ENCODE measurements at places on chromosomes 3 and 15.

GRCh38 chr15:82944821-82945220, 7.7 kb downstream of the HOMER2 start:
- DNase-seq, result no peak

- DNase-seq, result no peak
Observed at GRCh38 chr3:25396686-25397085, 31.4 kb upstream of the RARB start.

GRCh38 chr3:30467596-30468238, 138.7 kb upstream of the TGFBR2 start:
- DNase-seq, result no peak

- DNase-seq, result no peak
Observed at GRCh38 chr3:27927882-27928281, 205.8 kb upstream of the EOMES start.

DNA sequence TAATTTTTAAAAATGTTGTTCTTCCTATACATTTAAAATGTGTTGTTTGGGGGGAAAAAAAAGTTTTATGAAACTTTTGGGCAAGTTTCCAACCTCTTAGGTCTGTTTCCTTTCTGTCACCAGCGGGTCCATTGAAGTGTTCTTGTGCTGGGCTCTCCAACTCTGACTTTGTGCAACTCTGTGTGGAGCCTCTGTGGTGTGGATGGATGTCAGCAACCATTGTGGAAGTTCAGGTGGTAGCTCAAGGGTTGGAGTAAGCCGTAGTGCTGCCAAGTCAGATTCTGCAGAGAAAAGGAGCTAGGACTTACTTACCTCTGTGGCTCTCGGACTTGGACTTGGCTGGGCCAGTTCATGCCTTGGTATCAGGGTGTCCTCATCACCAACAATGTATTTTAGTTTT, 22.4 kb downstream of the ARID3B start:
- DNase-seq, result no peak

DNA sequence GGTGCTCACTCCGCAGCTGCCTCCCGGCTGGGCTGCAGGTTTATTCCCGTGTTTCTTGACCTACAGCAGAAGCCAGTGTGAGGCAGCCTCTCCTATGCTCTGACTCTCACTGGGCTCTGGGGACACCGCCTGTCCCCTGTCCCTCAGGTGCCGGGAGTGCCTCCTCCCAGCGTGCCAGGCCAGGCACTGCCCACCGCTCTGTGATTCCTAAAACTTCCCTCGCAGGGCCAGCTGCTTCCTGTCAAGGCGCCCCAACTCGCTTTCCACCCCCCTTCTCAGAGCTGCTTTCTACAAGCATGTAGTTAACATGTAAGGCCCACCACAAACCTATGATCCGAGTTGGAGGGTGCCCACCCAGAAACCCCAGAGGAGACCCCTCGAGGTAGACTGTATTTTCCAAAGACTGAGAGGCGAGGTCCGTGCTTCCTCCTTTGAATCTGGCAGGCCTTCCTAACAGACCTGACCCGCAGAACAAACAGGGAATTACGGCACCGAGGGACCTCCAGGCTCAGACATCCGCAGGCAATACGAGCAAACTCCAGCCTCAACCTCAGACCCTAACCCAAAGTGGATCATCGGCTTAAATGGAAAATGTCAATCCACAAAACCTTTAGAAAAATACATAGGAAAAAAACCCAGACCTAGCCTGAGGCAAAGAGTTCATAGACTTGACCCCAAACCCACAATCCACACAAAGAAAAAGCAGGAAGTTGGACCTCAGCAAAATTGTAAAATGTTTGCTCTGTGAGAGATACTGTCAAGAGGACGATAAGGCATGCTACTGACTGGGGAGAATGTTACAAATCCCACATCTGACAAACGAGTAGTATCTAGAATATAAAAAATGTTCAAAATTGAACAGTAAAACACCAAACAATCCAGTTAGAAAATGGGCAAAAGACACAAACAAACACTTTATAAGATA, 121.3 kb upstream of the IQSEC1 start:
- no peak for DNase-seq

GRCh38 chr3:126356373-126357264, 589 bp downstream of the KLF15 start:
- DNase-seq, result no peak

DNA sequence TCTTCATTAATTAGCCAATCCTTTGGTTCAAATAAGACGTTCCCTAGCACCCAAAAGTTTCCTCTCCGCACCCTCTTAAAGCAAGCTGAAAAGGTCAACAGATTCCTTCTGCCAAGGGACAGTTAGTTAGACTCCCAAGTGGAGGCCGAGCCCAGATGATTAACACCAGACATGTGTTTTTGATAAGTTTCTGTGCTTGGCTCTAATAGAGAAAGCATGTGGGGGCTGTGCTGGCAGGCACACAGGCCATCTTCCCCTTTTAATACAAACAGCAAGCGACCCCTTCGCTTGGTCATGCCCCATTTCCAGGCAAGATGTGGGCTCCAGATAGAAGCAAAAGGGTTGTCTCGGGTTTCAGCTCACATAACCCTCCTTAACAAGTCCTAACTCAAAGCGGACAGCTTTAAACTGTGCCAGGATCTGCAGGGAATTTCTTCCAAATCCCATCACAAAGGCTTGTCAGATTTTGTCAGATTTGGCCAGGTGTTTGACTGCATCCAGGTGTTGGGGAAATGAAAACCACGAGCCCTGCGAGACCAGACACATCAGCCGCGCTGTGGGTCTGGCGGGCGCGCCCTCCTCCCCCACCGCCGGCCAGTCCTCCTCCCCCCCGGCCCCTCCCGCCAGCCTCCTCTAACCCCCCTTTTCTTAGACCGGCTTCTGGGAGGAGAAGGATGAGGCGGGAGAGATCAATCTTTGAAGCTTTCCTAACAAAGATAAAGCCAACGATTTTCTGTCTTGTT, 3.3 kb downstream of the HES1 start:
- DNase-seq, result no peak

- no peak for DNase-seq
Observed at GRCh38 chr3:161042023-161042501, 63.1 kb downstream of the B3GALNT1 start.

- DNase-seq, result no peak
Observed at GRCh38 chr3:138197058-138197457, 10.0 kb downstream of the ARMC8 start.

DNA sequence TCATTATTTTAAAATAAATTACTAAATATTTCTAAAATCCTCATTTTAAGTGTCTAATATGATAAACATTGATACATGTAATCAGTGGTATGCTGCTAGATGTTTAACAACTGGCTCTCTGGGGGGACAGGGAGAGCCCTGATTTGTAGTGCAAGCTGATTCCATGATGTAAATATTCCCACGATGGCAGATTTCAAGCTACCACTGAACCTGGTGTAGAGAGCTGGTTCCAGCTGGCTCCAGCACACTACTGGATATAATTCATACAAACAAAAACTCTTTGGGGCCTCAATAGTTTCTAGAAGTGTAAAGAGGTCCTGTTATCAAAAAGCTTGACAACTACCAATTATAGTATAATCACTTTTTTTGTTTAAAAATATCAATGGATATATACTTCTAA, 316.2 kb downstream of the SLC9A9 start:
- no peak for DNase-seq

DNA sequence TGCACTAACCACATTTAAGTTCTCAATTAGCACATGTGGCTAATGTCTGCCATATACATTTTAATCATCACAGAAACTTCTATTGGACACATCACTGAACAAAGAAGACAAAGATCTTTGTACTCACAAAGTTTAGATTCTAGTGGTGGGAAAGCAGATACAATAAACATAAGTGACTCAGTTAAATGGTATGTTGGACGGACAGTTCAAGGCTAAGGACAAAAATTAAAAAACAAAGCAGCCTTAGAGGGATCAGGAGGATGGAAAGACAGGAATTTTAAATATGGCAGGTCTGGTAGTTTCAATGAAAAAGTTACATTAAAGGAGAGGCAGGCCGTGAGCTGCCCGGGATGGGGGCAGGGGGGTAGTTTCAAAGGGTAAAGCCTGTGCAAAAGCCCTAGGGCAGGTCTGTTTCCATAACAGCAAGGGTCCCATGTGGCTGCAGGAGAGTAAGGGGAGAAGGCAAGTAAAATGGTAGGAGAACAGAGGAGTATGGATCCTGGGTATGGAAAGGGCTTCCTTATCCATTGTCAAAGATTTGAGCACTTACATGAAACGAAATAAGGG, 220.7 kb downstream of the FHIT start:
- no peak for DNase-seq

- DNase-seq, result no peak
Observed at GRCh38 chr3:28286595-28286994, 45.2 kb downstream of the CMC1 start.

GRCh38 chr15:70023064-70023768, 74.5 kb downstream of the TLE3 start:
- no peak for DNase-seq

- no peak for DNase-seq
Observed at GRCh38 chr3:18295171-18295920, 129.8 kb downstream of the SATB1 start.

GRCh38 chr15:71338265-71338664, 223.0 kb downstream of the THSD4 start:
- DNase-seq, result no peak

DNA sequence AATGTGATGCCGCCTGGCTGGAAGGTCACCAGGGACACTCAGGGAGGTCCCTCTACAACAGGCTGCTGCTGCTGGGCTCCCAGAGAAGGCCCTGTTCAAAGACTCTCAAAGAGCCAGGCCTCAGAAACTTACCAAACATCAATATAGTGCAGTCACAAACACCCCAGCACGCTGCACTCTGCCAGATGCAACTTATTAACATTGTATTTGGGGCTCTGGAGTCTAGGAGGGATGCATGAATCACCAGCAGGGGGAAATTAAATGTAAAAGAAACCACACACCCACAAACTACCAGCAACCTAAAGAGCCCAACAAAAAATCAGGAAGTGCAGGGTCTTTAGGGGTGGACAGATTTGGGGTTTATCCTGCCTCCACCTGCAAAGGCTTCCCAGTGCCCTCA, 74.6 kb upstream of the SPATA12 start:
- no peak for DNase-seq

DNA sequence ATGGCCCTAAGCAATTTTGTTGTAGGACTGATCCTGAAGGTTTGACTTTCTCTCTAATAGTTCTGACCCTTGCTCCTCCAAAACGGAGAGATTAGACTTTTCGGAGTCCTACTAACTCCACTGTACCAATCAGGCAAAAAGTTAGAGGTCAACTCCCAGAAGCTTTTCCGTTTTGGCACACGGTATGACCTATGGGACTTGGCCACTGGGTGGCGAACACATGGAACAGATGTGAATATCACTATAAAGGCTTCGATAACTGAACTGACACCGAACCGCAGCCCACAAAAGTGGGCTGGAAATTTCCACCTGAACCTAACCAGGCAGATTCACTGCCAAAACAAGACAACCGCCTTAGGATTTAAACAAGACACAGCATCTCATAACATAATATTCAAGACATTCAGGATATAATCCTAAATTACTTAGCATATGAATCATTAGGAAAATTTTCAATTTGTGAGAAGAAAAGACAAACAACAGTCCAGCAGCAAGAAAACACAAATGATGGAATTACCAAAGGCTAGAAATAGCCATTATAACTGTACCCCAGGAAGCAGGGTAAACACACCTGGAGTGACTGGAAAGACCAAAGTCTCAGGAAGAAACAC, 12.2 kb upstream of the TM2D3 start:
- no peak for DNase-seq

DNA sequence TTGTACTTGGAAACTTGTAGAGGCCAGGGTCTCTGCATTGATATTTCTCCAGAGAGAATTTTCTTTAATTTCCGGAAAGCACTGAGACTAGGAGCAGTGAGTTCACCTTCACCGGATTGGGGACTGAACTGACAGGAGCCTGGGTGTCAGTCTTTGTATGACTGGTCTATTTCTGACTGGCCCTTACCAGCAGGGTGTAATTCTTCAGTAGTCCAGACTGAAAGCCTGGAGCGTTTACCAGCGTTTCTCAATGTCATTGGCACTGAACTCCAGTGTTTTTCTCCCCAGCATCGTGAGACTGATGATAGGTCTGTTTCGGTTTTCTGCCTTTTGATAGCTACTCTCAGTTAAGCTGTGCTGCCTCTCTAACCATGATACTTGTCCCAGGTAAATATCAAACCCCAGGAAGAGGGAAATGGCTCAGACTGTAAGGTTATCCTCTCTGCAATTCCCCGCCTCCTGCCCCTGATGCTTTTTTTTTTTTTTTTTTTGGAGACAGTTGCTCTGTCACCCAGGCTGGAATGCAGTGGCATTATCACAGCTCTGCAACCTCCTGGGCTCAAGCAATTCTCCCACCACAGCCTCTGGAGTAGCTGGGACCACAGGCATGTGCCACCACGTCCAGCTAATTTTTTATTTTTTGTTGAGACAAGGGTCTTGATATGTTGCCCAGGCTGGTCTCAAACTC, 103.6 kb downstream of the CACNA2D3 start:
- no peak for DNase-seq

- DNase-seq, result no peak
Observed at GRCh38 chr3:10382892-10383849, 62.3 kb upstream of the SEC13 start.

- DNase-seq, result no peak
Observed at GRCh38 chr3:96266395-96267190, 547.8 kb upstream of the EPHA6 start.

- no peak for DNase-seq
Observed at GRCh38 chr3:121545049-121545573, 677 bp downstream of the POLQ start.

- no peak for DNase-seq
Observed at GRCh38 chr15:46039703-46040102, 404.9 kb downstream of the SQOR start.

DNA sequence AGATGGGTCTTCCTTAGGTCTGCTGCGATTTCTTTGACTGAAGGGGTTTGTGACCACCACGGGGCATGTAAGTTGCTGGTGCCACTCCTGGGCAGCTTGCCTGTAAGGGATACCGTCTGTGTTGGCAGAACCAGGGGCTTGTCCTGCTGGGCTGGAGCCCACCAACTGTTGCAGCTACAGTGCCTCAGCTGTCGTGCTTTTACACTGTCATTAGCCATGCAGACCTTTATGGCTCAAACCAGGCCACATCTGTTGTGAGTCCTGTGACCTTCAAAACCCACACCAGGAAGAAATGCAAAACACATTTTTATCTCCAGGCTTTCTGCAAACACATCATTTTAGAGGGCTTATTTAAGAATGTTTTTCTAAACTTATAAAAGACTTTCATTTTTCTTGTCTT, 168.7 kb downstream of the PTPRG start:
- DNase-seq, result no peak

- DNase-seq, result peak; percentile 41
Observed at GRCh38 chr15:74053941-74054529, 28.3 kb downstream of the GOLGA6A start.

- no peak for DNase-seq
Observed at GRCh38 chr15:77985031-77985930, 92.2 kb downstream of the TBC1D2B start.

- no peak for DNase-seq
Observed at GRCh38 chr3:25604107-25604805, 60.5 kb downstream of the TOP2B start.

GRCh38 chr3:2771193-2771592, 339.0 kb downstream of the IL5RA start:
- DNase-seq, result no peak

DNA sequence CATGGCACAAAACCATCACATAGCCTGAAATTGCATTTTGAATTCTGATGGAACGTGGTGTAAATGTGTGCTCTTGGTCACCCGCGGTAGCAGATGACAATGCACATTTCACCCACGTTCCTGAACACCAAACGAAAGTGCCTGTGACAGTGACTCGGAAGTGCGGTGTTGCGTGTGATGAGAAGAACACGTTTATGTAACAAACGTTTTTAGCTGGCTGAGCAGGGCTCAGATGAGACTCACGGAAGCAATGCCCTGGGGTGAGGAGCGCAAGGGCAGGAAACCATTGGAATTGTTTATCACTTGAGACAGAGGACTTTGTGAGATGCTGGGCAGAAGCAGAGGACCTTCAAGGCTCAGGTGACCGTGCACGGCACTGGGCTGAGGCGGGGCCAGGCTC, 449.2 kb upstream of the CFAP20DC start:
- no peak for DNase-seq

Measured in activated naive CD8-positive, alpha-beta T cell treated with anti-CD3 and anti-CD28 coated beads, Interleukin-2, amount 50 U/mL, for 16 hours (primary cell).